ENCODE measurements at places on chromosomes 7 and 10. TPM values are rescaled to one million over a fixed set of nuclear protein-coding genes. Genes with fewer than 3 reads are reported as not detected.

ABLIM1 gene
- 0.24 TPM for total RNA-seq

LRIT1 gene
- not detected for total RNA-seq

NODAL gene
- not detected for total RNA-seq

CLDN4 gene
- total RNA-seq, result 1.2 TPM

STMP1 gene
- total RNA-seq, result 27.4 TPM

LBX1 gene
- total RNA-seq, result not detected

EIF4H gene
- 190 TPM for total RNA-seq

ABCB1 gene
- total RNA-seq, result under 0.01 TPM

MYPN gene
- 1.8 TPM for total RNA-seq

GNAT3 gene
- not detected for total RNA-seq

PARD3 gene
- total RNA-seq, result 30.0 TPM

GPR26 gene
- under 0.01 TPM for total RNA-seq

NPTX2 gene
- 4.8 TPM for total RNA-seq

RARRES2 gene
- not detected for total RNA-seq

SUN3 gene
- total RNA-seq, result not detected
